Left renal pelvis (tissue), 4 donors: ENCODE measurements at places on chromosomes 6 and 20.

GRCh38 chr6:130314271-130314670 is 51.5 kb upstream of the TMEM200A start:
- DNase-seq: no peak

GRCh38 chr6:148857798-148858390 is 111.1 kb downstream of the UST start:
- DNase-seq: no peak

DNA sequence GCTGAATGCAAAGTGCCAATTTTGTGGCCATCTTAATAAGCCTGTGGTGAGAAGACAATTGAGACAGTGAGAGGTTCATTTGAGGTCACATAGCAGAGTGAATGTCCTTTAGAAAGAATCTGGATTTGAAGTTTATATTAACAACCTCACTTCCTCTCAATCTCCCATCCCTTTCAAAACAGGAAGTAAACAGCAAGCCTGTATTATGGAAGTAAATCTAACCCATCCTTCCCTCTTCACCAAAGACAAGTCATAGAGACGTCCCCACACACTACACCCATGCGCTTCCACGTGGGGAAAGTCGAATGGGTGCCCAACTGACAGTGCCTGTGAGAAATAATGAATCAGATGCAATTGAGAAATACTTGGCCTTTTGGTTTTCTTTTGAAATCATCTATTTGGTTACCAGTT is 28.8 kb upstream of the CCND3 start:
- DNase-seq: no peak

- no peak for DNase-seq
Observed at GRCh38 chr20:47370850-47371782, 14.6 kb upstream of the ZMYND8 start.
